T-helper 1 cell (primary cell): ENCODE measurements at places on chromosomes 3 and 15.

GRCh38 chr15:92623435-92623834, 32.1 kb downstream of the FAM174B start:
- no peak for DNase-seq

DNA sequence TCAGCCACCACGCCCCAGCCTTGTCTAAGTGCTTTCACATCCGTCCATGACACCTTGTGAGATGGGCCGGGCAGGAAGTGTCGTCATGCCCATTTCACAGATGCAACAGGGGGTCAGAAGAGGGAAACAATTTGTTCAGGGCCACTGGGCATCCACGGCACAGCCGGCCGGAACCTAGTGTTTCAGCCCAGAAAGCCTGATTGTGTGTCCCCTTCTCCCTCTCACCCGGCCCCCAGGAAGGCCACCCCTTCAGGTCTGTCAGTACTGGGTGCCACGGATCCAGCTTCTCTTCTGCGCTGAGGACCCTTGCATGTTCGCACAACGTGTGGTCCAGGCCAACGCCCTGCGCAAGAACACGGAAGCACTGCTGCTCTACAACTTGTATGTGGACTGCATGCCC, 15.8 kb downstream of the DNAH1 start:
- DNase-seq: no peak

DNA sequence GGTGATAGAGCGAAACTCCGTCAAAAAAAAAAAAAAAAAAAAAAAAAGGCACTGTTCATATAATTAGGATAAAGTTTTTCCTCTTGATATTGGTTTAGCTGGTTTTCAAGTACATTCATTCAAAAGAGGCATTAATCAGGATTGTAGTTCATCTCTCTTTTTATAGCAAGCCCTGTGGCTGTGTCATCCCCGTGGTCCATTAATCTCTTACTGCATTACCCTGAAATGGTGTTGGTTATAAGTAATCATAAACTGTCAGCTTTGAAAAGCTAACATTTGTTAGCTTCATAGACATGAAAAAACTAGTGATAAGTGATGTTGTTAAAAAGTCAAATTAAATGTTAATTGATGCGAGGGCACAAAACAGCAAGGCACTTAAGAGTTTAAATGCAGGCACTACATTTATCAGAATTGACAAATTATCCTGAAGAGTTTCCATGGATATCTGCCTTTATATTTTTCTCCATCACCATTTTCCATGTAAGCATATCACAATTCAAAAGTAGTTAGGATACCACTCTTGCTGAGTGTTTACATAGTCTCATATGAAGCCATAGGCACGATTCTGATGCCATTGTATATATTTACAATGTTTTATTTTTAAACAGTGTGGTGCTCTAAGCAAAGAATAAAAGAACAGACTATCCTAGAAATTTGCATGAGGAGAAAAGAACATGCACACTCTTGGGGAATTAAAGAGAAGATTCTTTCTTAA, 193.1 kb downstream of the OTOL1 start:
- no peak for DNase-seq

DNA sequence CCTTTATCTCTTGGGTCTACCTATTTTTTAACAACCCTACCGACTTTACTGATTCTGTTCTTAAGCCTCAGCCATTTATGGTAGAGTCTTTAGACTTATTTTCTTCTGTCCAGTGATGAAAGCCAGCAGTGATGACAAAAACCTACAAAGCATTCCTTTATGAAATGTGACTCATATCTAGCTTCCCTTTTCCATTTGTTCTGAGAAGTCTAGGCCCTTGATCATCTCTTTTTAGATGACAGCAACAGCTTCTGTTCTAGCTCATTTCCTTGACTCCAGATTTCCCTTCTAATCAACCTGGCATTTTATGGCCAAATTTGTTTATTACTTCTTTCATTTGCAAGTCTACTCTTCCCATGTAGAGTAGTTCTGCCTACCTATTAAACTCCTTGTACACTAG, 36.1 kb downstream of the CFAP44 start:
- no peak for DNase-seq

DNA sequence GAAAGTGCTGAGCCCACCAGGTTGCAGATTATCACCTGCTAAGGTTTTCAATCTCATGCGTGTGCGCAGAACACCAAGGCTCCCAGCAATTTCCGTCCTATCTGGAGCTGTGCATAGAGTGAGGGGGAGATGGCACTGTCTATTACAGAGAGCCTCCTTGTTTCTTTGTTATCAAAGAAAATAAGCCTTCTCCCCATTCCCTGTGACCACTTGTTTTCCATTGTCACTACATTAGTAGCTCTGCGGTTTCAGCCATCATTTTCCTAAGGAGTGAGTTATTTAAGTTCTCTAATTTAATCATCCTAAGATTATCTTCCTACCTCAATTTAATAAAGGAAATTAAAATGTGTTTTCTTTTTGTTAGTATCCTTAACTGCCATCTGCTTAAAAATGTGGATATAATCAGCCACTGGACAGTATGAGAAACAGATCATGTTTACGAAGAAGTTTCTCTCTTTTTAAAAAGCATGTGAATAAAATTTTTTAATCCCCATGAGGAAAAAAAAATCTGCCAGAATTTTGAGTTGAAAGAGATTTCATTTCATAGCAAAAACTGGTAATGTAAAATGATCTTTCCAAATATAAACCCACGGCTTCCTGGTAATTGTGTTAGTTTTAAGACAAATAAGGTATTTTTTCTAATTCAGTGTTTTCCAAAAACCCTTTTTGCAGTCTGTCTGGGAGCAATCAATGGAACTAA, 172.3 kb upstream of the UBE2E1 start:
- no peak for DNase-seq

- no peak for DNase-seq
Observed at GRCh38 chr3:70742081-70742480, 429.6 kb upstream of the MDFIC2 start.

DNA sequence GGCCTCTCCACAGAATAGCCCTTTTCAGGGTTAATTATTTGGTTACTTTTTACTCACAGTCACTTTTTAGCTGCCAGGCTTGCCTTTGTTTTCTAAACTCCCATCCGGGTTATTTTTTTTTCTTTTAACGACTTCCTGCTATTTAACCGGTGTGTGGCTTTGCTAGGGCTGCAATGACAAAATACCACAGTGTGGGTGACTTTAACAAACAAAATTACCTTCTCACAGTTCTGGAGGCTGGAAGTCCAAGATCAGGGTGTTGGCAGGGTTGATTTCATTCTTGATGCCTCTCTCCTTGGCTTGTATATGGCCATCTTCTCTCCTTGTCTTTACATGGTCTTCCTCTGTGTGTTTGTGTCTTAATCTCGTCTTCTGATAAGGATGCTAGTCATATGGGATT, 91.5 kb downstream of the IL1RAP start:
- no peak for DNase-seq

- peak; percentile 70 for DNase-seq
Observed at GRCh38 chr15:41557673-41558399, 1.2 kb upstream of the TYRO3 start.

GRCh38 chr3:122502139-122502538, 12.6 kb downstream of the KPNA1 start:
- no peak for DNase-seq

DNA sequence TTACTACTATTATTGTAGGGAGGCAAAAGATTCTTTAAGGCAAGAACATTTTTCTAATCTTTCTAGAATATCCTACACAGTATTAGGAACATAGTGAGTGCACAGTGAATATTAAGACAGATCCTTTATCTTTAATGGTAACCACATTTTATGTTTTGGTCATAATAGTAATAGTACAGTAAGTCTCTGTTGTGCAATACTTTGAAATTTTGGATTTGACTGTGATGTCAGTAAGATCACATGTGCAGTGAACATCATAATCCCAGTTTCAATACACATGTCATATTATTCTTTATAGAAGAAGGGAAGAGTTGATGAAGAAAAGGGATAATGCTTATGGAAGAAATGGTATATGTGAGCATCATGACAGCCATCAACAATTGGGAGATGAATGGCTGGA, 10.7 kb downstream of the STT3B start:
- DNase-seq: no peak

GRCh38 chr3:101042996-101043686, 49.9 kb upstream of the ABI3BP start:
- no peak for DNase-seq

DNA sequence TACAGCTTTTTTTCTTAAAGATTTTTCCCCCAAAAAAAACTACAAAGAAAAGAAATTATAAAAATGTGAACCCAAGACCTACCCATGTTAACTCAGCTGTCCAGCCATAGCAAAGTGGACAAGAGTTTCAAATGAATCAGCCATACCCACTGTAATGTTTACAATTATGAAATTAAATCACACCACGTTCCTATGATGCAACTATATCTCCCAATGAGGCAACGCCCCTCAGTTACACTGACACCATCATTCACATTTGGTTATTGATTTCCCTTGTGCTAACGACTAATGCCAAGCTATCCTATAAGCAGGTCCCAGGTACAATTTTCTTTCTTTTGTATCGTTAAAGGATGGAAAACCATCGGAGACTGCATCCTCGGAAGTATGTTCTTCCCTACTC, 115.1 kb upstream of the ICE2 start:
- no peak for DNase-seq

DNA sequence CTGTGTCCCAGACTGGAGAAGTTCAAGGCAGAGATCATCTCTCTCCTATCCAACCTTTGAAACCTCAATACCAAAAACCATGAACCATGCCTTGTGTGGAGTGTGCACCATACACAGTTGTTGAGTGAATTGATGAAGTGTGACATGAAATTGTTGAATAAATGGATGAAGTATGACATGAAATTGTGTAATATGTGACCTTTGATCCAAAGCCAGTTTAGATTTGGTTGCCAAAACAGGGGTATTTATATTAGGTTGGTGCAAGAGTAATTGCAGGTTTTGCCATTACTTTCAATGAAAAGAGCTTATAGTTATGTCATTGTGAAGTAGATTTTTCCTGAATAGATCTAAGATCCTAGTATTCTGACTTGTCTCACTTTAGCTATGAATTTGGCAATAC, 3.1 kb upstream of the MAGI1 start:
- no peak for DNase-seq

DNA sequence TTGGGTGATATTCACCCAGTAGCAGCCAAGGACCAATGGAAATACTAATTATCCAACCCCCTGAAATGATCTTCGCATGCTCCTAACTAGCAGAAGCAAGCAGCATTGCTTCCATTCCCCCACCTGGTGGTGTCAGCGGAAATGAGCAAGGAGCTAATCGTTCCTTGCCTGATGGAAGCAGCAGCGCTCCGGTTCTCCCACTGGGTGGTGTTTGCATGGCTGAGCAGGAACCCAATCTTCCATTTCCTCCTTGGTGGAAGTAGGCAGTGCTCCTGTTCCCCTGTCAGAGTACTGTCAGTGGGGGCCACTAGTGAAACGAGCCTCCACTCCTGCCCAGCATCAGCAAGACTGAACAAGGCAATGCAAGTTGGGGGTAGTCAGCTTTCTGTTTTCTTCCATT, 311.5 kb downstream of the CACNA2D3 start:
- no peak for DNase-seq

DNA sequence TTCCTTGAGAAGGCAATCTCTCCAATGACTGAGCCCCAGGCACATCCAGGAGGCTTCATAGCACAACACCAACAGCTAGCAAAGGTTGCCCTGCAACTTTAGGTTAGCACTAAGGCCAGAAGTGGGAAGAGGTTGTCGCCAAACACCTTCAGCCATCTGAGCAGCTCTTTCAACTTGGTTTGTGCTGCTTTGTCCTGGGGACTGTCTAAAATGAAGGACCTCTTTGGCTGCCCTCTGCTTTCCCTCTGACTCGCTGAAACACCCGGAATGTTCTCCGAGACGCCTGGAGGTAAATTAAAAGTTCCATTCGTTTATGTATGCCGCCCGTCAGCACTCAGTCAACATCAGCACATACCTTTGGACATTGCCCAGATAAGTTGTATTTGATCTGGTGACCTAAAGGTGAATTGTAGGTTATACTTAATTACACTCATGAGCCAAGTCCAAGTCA, 121.2 kb upstream of the NR2F2 start:
- no peak for DNase-seq

- no peak for DNase-seq
Observed at GRCh38 chr3:168134931-168135330, 39.2 kb upstream of the GOLIM4 start.

GRCh38 chr15:68852461-68852860, 31.8 kb upstream of the ANP32A start:
- DNase-seq: no peak

- no peak for DNase-seq
Observed at GRCh38 chr3:18295171-18295920, 129.8 kb downstream of the SATB1 start.

DNA sequence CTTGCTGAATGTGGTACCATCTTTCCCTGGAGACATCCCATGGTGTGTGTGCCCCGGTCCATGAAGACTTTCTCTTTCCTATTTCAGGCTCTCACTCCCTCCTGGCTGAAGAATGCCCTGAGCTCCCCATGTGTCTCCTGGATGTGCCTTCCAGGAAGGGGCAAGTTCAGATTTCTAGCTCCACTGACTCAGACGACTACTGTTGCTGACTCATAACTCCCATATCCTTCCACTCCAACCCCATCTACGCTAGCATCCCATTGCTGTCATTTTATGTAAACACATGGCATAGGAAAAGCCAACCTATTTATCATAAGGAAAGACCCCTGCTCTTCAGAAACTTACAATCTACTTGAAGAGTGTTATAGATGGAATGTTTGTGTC, 95.0 kb downstream of the ADCY5 start:
- no peak for DNase-seq

DNA sequence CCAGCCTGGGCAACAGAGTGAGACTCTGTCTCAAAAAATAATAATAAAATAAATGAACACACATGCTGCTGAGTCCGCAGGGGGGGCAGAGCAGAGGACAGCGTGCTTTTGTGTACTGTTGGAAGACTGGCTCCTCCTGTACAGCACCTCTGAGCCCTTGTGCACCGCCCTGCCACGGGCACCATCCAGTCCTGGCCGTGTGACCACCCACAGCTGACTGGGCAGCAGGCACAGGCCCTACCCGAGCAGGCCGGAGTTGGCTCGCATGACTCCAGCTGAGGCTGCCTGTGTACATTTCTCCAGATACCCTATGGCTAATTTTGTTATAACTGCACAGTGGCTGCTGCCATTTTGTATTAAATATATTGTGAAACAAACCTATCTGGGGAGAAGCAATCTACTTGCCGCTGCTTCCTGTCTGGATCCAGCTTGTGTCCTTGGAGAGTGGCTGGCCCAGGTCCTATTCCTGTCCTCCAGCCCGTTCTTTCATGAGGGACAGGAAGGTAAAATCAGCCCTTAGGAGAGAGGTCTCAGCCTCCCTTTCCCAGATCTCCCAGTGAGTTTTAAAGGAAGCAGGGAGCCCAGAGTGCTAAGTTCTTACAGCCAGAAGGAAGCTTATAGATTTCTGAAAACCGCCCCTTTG, 14.6 kb downstream of the IVD start:
- DNase-seq: no peak

GRCh38 chr15:52790169-52790708, at the start of gene ONECUT1:
Gene ONECUT1, minus strand, starts transcription at chr15:52790336. Its CDS starts 452 bp downstream, at chr15:52789884.
- DNase-seq: no peak

- no peak for DNase-seq
Observed at GRCh38 chr3:121529308-121529707, 16.5 kb downstream of the POLQ start.

- peak; percentile 72 for DNase-seq
Observed at GRCh38 chr15:101206176-101206591, 45.7 kb downstream of the CHSY1 start.
